Stimulated activated CD4-positive, alpha-beta T cell treated with anti-CD3 and anti-CD28 coated beads, TNF-alpha, amount 100 ng/mL, for 1 hour (primary cell): ENCODE measurements at places on chromosomes 7 and 10.

DNA sequence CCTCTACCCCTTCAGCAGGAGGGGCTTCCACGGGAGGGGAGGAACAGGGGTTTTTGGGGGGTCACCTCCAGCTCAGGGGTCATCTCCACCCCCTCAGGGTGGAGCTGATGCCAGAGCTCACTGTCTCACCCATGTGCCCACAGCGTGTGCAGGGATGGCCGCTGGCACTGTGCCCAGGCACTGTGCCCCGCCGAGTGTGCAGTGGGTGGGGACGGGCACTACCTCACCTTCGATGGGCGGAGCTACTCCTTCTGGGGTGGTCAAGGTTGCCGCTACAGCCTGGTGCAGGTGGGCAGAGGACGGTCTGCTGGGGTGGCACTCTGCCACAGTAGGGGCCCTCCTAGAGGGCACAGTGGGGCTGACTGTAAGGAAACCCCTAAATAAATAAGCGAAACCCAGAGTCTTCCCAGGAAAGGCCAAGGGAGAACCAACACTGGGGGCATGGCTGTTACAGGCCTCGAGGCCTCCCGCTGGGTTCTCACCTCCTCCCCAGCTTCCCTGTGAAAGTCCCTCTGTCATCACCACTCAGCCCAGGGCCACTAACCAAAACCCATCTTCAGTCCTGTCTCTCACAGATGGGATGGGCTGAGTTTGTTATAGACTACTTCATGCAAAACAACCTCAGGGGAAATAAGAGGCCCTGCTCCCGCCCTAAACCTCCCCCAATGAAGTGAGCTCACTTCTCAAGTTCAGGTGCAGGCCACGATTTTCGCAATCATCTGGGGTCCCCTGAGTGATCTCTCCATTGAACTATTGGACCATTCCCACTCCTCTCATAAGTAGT lies 7.4 kb upstream of the ZNF467 start:
- DNase-seq = no peak

DNA sequence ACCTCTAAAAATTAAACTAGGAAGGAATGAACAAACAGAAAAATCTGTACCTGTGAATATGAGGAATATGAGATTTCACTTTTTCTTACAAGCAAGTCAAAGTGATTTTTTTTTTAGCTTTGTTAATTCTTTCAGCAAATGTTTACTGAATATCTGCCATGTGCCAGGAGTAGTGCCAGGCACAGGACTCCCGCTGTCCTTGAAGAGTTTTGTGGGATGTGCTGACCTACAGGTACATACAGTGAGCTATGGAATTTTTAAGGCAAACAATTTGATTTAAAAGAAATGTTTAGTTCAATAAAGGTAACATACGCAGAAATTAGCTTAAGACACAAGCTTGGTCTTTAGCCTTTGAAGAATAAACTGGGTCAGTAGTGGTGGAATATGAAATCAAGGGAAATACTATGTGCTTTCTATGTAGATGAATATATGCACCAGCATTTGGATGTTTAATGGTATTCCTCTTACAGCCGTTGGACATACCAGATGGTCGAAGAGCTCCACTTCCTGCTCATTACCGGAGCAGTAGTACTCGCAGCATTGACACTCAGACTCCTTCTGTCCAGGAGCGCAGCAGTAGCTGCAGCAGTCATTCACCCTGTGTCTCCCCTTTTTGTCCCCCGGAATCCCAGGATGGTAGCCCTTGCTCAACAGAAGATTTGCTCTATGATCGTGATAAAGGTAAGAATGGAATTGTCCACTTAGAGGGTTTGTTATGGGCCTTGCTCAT lies 102.0 kb downstream of the GLCCI1 start:
- no peak for DNase-seq

GRCh38 chr7:4808565-4808964 lies 33.1 kb downstream of the AP5Z1 start:
- no peak for DNase-seq

GRCh38 chr10:6877722-6878392 lies 297.8 kb upstream of the PRKCQ start:
- no peak for DNase-seq

DNA sequence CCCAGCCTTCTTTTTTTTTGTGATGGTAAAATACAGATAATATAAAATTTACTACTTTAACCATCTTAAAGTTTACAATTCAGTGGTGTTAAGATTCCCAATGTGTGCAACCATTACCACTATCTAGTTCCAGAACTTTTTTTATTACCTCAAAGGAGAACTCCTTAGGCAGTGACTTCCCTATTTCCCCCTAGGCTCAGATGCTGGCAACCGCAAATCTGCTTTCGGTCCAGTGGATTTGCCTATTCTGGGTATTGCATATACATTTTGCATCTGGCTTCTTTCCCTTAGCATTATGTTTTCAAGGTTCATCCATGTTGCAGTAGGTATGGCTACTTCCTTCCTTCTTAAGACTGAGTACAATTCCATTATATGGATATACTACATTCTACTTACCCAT lies 56.5 kb downstream of the AFAP1L2 start:
- DNase-seq = no peak

DNA sequence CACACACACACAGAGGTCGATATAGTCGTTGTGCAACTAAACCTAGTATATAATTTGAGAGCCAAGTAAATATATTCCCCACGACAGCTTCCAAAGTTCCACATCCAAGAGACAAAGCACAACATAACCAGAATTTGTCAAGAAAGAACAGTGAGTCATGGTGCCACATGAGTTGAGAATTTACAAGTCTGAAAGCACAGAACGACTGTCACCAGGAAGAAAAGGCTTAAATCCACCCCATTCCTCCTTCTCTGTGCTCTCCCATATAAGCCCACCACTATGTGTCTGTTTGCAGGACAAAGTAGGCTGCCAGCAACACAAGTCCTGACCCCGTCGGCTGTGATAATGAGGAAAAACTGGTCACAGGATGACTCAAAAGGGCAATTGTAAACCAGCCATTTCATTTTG lies 32.8 kb downstream of the GSAP start:
- no peak for DNase-seq

DNA sequence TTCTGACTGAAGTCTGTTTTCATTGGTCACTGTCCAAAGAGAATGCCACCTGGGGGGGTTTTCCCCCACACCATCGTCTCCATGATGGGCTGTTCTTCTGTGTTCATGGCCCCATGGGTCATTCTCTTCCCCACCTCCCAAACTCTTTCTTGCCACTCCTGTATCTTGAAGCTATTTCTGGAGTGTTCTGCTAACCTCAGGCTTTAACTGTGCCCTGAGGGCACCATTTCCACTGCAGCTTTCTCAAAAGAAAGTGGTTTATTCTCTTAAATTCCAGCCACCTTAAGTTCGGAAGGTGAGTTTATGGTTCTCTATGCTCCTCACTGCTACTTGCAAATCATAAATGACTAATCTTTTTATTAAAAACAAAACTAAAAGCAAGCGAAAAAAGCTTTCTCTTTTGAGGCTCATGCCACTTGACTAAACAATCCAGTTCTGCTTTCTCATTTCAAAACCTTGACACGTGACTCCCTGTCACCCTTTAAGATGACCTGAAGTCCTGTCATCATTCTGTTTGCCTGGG lies 7.4 kb upstream of the APBB1IP start:
- no peak for DNase-seq

DNA sequence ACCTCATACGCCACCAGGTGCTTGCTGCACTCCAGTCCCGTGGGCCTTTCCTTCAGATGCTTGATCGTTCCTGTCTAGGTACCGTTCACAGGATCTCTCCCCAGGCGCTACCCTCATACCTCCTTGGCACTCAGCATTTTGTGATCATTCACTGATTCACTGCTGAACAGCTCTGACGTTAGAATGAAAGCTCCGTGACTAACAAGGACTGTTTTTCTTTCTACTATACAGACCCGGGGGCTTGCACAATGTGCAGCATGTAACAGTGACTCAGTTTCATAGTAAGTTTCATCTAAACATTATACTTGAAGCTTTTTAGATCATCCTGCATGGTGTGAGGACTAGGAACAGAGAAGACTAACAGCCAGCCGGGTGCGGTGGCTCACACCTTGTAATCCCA lies 20.6 kb downstream of the KIN start:
- no peak for DNase-seq

DNA sequence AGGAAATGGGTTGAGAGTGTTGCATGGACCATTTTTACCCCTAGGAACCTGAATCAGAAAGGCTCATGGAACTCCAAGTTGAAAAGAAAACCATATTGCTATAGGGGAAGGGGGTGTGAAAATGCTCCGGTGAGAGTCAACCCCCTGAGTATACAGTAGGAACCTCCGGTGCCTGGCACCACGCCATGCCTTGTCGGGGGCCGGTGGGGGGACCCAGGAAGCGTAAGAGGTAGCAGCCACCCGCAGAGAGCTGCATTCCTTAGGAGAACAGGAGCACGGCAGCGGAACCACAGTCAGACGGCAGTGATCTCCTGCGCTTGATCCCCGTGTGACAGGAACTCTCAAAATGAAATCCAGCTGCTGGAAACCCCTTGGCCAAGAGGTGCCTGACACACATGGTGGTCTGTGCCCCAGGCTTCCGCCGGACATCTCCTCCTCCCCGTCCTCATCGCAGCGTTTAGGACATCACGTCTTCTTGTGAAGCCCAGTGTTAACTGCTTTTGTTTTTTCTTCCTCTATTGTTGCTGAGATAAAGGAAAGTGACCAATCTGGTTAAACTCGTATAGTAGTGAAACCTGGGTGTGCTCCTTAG lies 186.8 kb downstream of the CELF2 start:
- no peak for DNase-seq

- DNase-seq = no peak
Observed at GRCh38 chr10:123552760-123553554, 113.2 kb upstream of the GPR26 start.

DNA sequence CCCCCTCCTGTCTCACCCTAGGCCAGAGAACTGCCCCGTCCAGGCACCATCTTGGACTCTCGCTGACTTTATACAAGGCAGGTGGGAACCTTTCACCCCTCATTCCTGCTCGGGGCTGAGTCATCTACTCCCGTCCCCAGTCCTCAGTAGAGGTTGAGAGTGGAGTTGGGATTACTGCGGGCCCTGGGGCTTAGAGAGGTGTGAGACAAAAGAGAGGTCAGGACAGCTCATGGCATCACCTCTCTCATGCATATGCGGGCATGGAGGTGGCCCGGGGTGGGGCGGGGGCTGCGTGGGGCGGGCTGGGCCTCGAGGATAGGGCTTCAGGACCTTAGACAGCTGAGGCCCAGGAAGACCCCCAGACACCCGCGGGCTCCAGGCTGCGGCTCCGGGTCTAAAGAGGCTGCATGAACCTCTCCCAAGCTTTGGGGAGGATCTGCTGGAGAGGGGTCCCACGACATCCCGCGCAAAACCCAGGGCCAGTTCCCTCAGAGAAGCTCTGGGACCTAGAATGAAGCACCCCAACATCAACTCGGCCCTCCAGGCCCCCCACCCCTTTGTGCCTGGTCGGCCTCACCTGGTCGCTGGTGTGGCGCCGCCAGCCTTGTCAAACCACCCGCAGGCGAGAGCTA lies 317 bp downstream of the PDZD7 start:
- DNase-seq = no peak

GRCh38 chr7:44060948-44061644 lies 4.3 kb downstream of the PGAM2 start:
- DNase-seq = no peak

- DNase-seq = no peak
Observed at GRCh38 chr7:99422186-99422585, 13.4 kb downstream of the BUD31 start.

DNA sequence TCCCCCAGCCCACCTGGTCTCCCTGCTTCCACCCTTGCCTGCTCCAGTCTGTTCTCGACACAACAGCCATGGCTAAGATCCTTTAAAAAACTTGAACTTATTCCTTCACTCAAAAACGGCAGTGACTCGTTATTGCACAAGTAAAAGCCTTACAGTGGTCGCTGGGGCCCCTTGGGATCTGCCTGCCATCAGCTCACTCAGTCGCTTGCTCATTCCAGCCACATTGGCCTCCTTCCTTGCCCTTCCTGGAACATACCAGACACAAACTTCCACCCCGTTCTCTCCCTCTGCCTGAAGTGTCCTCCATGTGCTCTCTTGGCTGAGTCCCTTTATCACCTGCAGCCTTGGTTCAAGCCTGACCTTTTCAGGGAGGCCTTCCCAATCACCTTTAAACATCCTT lies 4.7 kb downstream of the CCNY start:
- DNase-seq = no peak

DNA sequence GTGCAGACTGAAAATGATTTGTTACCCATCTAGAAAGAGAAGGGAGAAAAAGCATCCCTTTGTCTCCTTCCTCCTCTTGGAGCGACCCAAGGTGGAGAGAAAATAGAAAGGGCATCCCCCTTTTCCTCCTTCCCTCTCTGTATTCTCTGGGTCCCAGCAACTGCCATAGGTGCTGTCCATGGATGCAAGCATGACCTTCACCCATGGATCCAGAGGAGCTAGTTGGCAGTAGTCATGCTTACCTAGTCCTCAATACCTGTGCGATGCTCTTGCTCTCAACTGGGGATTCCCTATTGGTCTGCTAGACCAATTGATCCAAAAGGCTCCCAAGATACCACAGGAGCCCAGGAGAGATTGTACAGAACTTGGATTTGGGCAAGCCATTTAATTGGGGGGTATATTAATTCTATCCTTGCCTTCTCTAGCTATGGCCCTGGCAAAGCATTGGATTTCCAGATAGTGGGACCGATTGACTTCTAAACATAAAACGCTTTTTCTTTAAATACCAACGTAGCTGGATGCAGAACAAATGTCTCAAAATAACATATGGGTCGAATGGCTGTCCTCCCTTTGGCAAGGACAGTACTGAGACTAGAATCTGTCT lies 547.8 kb upstream of the IGFBP3 start:
- DNase-seq = no peak

- DNase-seq = peak; percentile 24
Observed at GRCh38 chr10:91798649-91799611, 704 bp downstream of the TNKS2 start.

GRCh38 chr7:120404042-120404441 lies 131.1 kb downstream of the KCND2 start:
- DNase-seq = no peak
